K562 (cell line): ENCODE measurements at places on chromosomes 12 and 14. TPM values are rescaled to one million over a fixed set of nuclear protein-coding genes. Genes with fewer than 3 reads are reported as not detected.

PLEKHG3 gene
- total RNA-seq, result 0.11 and 0.16 TPM in 2 replicates

C12orf50 gene
- total RNA-seq, result not detected in 2 replicates

B3GNT4 gene
- total RNA-seq, result 1.6 and 2.2 TPM in 2 replicates

KLRK1 gene
- 0.09 TPM in 2 replicates for total RNA-seq

SVOP gene
- 0.09 TPM in 2 replicates for total RNA-seq

RPAP3 gene
- 54.1 and 57.1 TPM in 2 replicates for total RNA-seq

LYZ gene
- 31.9 and 32.0 TPM in 2 replicates for total RNA-seq

TMPRSS12 gene
- not detected in 2 replicates for total RNA-seq

TAS2R46 gene
- total RNA-seq, result 0.47 and 0.74 TPM in 2 replicates
